ENCODE measurements at places on chromosomes 3 and 15. TPM values are rescaled to one million over a fixed set of nuclear protein-coding genes. Genes with fewer than 3 reads are reported as not detected.

DNA sequence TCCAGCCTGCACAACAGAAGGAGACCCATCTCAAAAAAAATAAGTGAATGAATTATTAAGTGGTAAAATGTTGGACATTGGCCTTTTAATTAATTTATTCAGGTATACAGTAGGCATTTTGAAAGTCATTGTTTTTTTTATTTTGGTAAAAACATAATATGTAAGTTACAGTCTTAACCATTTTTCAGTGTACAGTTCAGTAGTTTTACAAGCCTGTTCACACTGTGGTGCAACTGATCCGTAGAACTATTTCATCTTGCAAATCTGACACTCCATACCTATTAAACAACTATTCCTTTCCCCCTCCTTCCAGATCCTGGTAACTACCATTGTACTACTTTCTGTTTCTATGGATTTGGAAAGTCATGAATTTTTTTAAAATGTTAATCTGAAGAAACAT is 36.1 kb upstream of the APH1B start:
- no peak overlapping the region for H3K27ac ChIP-seq
- no peak for DNase-seq
- no peaks in the 10 kb centered on the region for H3K27me3 ChIP-seq
- H3K36me3 ChIP-seq: no peaks in the 10 kb centered on the region

Gene C15orf39
- 2.7 TPM for total RNA-seq

Gene ISL2
- total RNA-seq: not detected

Gene TTLL13
- total RNA-seq: not detected

- H3K4me3 ChIP-seq: no peak overlapping the region
- peak overlapping the region; percentile 46 for H3K27ac ChIP-seq
- H3K36me3 ChIP-seq: no peaks in the 10 kb centered on the region
- no peaks in the 10 kb centered on the region for H3K27me3 ChIP-seq
These were observed 59.2 kb upstream of the IL12A start for GRCh38 chr3:159929171-159930141.

Gene RHCG
- not detected for total RNA-seq

DNA sequence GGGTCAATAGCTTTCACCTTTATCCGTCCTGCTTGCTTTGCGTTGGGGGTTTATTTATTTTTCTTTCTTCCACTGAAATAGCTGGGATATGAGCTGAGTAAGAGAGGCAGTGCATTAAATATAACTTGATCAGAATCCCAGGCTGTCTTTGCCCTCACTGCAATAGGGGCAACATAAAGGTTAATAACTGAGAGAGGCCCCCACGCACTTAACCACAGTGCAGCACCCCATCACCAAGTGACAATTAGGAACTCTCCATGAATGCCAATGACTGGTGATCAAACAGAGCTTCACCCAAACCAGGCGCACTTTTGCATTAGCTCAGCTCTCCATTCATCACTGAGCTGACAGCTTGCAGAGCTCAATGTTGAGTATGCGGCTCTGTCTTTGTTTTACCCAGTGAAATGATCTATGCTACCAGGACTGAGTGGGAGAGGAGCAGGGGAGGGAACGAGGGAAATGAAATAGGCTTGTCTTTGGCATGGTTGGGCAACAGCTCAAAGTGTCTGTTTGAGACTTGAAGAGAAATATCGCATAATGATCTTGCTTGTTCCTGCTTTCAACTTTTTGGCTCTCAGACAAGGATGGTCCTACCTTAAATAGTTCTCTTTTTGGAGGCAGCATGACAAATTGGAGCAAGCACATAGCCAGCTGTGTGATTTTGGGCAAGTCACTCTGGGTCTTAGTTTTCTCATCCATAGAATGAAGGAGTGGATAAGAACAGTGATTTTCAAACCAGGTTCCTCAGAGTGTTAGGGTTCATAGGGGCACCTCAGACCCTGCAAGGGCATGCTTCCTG is 14.5 kb upstream of the GLCE start:
- no peak overlapping the region for H3K4me3 ChIP-seq
- no peak overlapping the region for H3K27ac ChIP-seq
- peaks cover 4% of the 10 kb centered on the region for H3K27me3 ChIP-seq
- no peaks in the 10 kb centered on the region for H3K4me1 ChIP-seq
- no peaks in the 10 kb centered on the region for H3K36me3 ChIP-seq

Gene INKA1
- 10.9 TPM for total RNA-seq

- no peaks in the 10 kb centered on the region for H3K27me3 ChIP-seq
- H3K27ac ChIP-seq: no peak overlapping the region
- H3K4me1 ChIP-seq: no peaks in the 10 kb centered on the region
- H3K4me3 ChIP-seq: no peak overlapping the region
These were observed 86.9 kb upstream of the MEX3B start for GRCh38 chr15:82132742-82133141.

Gene IMPG2
- not detected for total RNA-seq

DNA sequence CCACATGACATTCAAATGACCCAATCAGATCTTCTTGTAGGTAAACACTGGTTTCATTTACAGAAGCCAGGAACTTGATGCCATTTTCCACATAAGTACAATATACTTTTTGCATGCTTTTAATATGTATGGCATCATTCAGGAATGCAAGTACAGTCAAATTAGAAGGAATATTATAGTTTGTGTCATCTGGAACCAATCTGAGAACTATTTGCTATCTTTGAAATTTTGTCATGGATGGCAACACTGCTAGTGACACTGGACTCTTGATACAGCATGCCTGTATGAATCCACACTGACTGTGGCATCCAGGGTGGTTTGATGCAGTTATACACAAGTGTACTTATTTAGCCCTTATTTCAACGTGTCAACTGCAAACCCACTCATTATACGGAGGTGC is 141.6 kb downstream of the EBLN2 start:
- H3K27me3 ChIP-seq: no peaks in the 10 kb centered on the region
- H3K36me3 ChIP-seq: no peaks in the 10 kb centered on the region
- H3K4me3 ChIP-seq: no peak overlapping the region

GRCh38 chr3:41267975-41268640 is 68.8 kb downstream of the CTNNB1 start:
- no peaks in the 10 kb centered on the region for H3K27me3 ChIP-seq
- DNase-seq: no peak
- no peak overlapping the region for H3K4me3 ChIP-seq
- no peaks in the 10 kb centered on the region for H3K36me3 ChIP-seq
- no peaks in the 10 kb centered on the region for H3K4me1 ChIP-seq
- no peak overlapping the region for H3K27ac ChIP-seq

Gene TMC3
- not detected for total RNA-seq

Gene UCN2
- total RNA-seq: not detected

DNA sequence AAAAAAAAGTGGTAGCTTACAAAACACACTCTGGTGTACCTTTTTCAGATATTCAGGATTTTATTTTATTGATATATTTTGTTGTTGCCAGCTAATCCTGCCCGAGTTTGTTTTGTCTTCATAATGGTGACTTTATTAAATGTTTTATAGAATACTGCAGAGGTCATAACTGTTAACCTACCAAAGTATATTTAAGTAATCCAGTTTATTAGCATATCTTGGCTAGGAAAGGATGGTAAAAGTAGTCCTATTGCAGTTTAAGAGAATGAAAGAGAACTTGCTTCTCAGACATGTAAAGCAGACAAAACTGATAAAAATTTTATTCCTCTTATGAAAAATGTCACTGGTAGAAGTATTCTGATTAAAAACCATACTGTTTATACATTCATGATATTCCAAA is 59.2 kb upstream of the IGSF10 start:
- H3K4me1 ChIP-seq: no peaks in the 10 kb centered on the region
- no peaks in the 10 kb centered on the region for H3K36me3 ChIP-seq
- no peaks in the 10 kb centered on the region for H3K27me3 ChIP-seq
- no peak overlapping the region for H3K4me3 ChIP-seq

Gene XIRP1
- total RNA-seq: 190 TPM

DNA sequence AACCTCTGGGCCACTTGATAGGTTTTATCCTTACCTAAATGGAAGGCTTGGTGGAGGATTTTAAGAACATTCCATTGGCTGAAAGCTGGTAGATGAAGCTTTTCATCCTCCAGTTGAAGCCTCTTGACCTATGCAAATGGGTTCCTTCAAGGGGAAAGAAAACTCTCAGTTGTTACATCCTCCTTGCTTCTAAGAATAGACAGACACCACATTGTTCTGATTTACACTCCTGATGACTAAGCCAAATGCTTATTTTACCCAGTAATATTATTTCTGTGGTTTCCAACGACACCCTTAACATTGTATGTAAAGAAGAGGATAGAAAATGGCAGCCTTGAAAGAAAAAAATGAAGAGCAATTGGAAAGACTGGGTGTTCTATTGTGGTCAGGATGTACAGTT is 480.5 kb downstream of the OTOL1 start:
- no peak overlapping the region for H3K4me3 ChIP-seq
- peaks cover 5% of the 10 kb centered on the region for H3K4me1 ChIP-seq
- H3K27me3 ChIP-seq: no peaks in the 10 kb centered on the region
- no peak for DNase-seq

Gene TFDP2
- total RNA-seq: 43.0 TPM

DNA sequence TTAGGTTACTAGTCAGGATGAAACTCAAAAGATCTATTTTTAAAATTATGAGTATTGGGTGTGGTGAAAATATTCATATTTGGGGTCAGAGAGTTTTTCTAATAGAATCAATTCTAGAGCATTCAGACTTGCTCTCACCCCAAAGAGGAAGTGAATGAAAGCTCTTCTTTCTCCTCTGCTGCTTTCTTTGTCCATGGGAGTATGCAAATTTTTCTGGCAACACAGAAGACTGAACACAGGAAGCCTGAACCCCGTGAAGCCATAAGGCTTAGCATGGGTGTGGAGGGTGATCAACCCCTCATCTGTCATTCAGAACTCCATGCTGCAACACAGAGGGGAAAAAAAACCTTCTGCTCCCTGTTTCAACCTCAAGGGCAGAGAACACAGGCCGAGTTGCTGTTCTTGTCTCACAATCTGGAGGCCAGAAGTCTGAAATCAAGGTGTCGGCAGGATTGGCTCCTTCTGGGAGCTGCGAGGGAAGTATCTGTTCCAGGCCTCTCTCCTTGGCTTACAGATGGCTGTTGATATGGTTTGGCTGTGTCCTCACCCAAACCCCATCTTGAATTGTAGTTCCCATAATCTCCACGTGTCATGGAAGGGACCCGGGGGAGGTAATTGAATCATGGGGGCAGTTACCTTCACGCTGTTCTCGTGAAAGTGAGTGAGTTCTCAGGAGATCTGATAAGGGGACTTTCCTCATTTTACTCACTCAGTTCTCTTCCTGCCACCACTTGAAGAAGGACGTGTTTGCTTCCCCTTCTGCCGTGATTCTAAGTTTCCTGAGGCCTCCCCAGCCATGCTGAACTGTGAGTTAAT is 33.7 kb upstream of the CD47 start:
- H3K36me3 ChIP-seq: no peaks in the 10 kb centered on the region
- H3K27ac ChIP-seq: no peak overlapping the region
- H3K4me3 ChIP-seq: no peak overlapping the region
- no peaks in the 10 kb centered on the region for H3K27me3 ChIP-seq
- H3K4me1 ChIP-seq: no peaks in the 10 kb centered on the region

- no peaks in the 10 kb centered on the region for H3K27me3 ChIP-seq
- peaks cover 83% of the 10 kb centered on the region for H3K4me1 ChIP-seq
- H3K36me3 ChIP-seq: no peaks in the 10 kb centered on the region
- H3K4me3 ChIP-seq: no peak overlapping the region
- peak overlapping the region; percentile 69 for H3K27ac ChIP-seq
- peak; percentile 47 for DNase-seq
These were observed 28.1 kb downstream of the ABHD2 start for GRCh38 chr15:89116404-89116803.

DNA sequence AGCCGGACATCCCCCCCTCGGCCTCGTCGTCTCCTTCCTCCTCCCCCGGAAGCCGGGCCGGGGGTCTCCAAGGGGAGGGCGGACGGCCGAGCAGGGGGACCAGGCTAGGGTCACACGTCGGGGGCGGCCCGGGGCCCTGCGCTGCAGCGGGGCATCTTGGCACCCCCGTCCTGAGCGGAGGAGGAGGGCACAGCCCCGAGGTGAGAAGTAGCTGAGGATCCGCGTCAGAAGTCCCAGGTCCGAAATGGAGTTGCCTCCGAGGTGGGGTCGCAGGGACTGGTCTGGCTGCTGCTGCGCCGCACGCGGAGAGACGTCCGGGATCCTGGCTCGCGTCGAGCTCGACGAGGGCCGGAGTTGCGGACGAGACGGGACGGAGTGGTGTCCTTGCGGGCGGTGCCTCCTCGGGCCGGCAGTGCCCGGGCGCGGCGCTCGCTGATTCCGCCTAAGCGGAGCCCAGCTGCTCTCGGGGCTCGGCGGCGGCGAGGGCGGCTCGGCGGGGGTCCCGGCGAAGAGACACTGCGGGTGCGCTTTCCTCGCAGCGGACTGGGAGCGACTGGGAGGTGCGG is at the start of gene ADCY5:
Gene ADCY5, minus strand, starts transcription at position 555 of the 566 bp plus-strand sequence. Its CDS starts 545 bp downstream, at position 10.
- peaks cover 4% of the 10 kb centered on the region for H3K4me1 ChIP-seq
- DNase-seq: no peak
- H3K36me3 ChIP-seq: no peaks in the 10 kb centered on the region
- H3K27ac ChIP-seq: peak within 1 kb of the TSS; percentile 57
- peaks cover 35% of the 10 kb centered on the region for H3K27me3 ChIP-seq

- no peaks in the 10 kb centered on the region for H3K36me3 ChIP-seq
- no peak overlapping the region for H3K27ac ChIP-seq
- H3K27me3 ChIP-seq: no peaks in the 10 kb centered on the region
These were observed 42.2 kb downstream of the KLHL25 start for GRCh38 chr15:85752491-85752961.

Gene GOLGA6L10
- total RNA-seq: 1.5 TPM

DNA sequence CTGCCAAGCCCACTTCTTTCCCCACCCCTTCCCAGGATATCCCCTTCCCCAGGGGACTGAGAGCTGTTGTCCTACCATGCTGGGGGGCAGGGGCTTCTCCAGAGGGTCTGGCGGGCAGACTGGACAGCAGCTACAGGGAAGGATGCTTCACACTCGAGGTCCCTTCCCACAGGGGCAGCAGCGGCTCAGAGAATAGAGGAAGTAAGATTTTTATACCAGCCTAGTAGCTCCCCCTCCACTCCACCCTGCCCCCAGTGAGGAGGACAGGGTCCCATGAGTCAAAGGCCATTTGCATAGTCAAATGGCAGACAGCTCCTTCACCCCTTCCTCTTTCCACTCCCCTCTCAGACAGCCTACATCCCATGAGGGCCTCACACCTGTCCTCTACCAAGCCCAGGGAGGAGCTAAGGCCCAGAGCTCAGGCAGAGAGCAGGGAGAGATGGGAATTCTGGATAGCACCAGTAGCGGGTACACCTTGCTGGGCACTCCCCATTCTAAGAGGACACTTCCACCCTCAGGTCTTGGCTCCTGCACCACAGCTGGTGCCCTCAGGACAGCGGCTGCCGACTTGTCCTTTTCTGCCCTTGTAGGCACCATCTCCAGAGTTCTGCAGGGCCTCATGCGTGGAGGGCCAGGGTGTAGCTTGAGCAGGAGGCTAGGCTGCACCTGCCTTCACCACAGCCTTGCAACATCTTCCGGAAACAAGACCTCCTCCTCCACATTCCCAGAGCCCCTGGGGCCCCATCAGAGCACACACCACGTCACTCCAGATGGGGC is at the start of gene TLR9:
Gene TLR9, minus strand, starts transcription at position 194 of the 777 bp plus-strand sequence. Its CDS starts 116 bp downstream, at position 78.
- H3K27ac ChIP-seq: no peak within 1 kb of the TSS
- H3K27me3 ChIP-seq: no peaks in the 10 kb centered on the region
- peaks cover 3% of the 10 kb centered on the region for H3K4me1 ChIP-seq
- no peaks in the 10 kb centered on the region for H3K36me3 ChIP-seq
- no peak for DNase-seq

- H3K4me1 ChIP-seq: no peaks in the 10 kb centered on the region
- H3K36me3 ChIP-seq: no peaks in the 10 kb centered on the region
- H3K27ac ChIP-seq: no peak overlapping the region
These were observed 115.5 kb downstream of the NFKBIZ start for GRCh38 chr3:101964861-101965260.

Gene SNTN
- not detected for total RNA-seq

- H3K27ac ChIP-seq: no peak overlapping the region
- no peaks in the 10 kb centered on the region for H3K27me3 ChIP-seq
- DNase-seq: no peak
- no peak overlapping the region for H3K4me3 ChIP-seq
- no peaks in the 10 kb centered on the region for H3K36me3 ChIP-seq
These were observed 270.5 kb downstream of the MBNL1 start for GRCh38 chr3:152539191-152539764.
